ENCODE measurements at places on chromosomes 4 and X. TPM values are rescaled to one million over a fixed set of nuclear protein-coding genes. Genes with fewer than 3 reads are reported as not detected.

Gene GAGE12G
- polyA plus RNA-seq, result not detected

Gene FAM9C
- polyA plus RNA-seq, result not detected

Gene GPR34
- 18.8 TPM for polyA plus RNA-seq

Gene TBC1D19
- polyA plus RNA-seq, result 3.5 TPM

Gene NAP1L2
- 9.7 TPM for polyA plus RNA-seq
